ENCODE measurements at places on chromosomes 3 and 15.

GRCh38 chr3:62295571-62295970 is 77.8 kb downstream of the FEZF2 start:
- no peak for DNase-seq

DNA sequence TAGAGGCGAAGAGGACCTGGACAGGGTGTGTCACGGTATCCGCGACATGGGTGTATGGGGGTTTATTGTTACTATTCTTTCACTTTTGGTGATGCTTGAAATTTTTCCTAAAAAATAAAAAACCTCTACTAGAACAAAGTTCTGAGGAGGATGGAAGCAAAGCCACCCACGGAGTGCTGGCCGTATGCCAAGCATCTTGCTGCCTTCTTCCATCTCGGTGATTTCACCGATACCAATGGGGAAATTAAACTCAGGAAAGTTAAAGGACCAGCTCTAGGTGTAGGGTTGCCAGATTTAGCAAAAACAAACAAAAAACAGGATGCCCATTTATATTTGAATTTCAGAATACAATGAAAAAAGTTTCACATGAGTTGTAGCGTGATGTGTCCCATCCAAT is 33.9 kb downstream of the SMAD6 start:
- no peak for DNase-seq

- DNase-seq = no peak
Observed at GRCh38 chr3:156582532-156583183, 27.7 kb upstream of the SSR3 start.

DNA sequence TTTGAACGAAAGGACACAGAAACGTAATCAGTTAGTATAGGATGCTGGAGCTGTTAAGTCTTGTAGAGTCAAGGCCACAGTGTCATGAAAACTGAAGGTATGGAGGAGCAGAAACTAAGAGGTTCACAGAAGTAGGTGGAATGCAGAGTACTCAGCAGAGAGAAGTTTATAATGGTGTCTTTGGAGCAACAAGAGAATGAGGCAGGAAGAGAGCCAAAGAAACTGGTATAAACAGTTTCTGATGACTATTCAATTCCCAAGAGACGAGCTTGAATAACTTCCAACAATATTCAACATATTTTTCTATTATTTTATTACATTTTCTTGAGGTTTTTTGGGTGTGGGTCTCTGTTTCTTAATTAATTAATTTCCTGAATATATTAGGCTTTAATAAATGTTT is 29.6 kb downstream of the GALK2 start:
- no peak for DNase-seq

DNA sequence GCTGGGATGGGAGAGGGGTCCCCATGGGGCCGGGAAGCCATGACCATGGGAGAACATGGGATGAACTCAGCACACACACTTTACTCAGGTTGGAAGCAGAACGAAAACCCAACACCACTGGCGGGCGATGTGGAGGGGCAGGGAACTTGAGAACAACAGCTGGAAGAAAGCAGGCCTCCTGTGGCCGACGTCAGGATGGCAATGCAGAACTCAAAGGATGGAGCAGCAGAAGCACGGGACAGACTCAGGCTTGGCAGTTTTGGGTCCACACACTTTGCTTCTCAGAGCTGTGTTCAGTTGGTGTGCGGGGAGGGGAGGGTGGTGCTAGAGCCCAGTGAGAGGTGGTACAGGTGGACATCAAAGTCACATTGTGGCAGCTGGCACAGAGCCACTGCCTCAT is 80.7 kb downstream of the SEC22A start:
- DNase-seq = no peak

GRCh38 chr3:155556531-155556930 is 188.3 kb downstream of the PLCH1 start:
- no peak for DNase-seq

DNA sequence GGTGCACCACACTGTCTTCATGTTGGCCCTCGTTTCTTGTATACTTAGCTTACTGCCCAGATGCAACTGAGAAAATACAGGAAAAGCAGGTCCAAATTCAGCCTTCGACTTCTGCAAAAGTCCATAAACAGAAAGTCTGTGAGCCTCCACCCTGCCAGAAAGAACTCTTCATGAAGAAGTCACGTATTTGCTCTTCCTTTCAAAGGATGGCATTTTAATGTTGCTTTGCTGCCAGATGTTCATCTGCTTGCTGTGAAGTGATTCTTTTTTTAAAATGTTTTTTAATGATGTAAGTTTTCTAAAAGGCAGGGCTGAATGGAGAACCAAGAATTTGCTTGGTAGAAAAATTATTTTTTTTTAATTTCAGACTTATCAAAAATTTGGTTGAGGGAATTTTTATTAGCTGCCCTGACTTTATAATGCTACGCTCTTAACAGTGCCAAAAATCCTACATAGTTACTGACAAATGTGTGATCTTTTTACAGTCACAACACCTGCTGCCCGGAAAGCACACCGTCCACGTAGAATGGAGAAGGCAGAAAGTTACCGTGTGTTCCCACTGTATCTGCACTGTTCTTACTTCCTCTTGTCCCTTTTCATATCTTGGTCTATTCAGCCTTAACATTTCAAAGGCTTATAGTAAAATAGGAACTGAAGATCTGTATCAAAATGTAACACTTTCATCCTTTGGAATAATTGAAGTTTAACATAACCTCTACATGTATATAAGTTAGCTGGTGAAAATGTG is 136.3 kb downstream of the LRRC28 start:
- DNase-seq = no peak

GRCh38 chr15:71572452-71573053 is 237.8 kb upstream of the NR2E3 start:
- no peak for DNase-seq

DNA sequence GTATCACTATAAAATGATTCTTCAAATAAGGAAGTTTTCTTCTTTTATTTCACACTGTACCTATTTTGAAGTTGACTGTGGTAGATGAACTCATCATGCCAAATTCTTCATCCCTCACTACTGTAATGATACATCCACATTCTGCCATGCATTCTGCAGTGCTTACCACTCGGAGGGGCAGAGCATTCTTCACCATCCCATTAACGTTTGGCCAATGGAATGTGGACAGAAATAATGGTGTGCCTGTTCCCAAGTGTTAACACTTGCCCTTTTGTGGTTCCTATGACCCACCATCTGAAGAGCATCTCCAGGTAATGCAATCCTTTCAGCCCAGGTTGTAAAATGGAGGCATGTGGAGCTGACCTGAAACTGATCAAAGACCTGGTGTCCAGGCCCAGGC is 18.6 kb downstream of the GOLIM4 start:
- DNase-seq = no peak

- no peak for DNase-seq
Observed at GRCh38 chr3:183317271-183317670, 64.2 kb downstream of the B3GNT5 start.

GRCh38 chr3:142287866-142288638 is 62.7 kb upstream of the GK5 start:
- no peak for DNase-seq

- DNase-seq = no peak
Observed at GRCh38 chr3:71197841-71198565, 385.5 kb downstream of the FOXP1 start.

DNA sequence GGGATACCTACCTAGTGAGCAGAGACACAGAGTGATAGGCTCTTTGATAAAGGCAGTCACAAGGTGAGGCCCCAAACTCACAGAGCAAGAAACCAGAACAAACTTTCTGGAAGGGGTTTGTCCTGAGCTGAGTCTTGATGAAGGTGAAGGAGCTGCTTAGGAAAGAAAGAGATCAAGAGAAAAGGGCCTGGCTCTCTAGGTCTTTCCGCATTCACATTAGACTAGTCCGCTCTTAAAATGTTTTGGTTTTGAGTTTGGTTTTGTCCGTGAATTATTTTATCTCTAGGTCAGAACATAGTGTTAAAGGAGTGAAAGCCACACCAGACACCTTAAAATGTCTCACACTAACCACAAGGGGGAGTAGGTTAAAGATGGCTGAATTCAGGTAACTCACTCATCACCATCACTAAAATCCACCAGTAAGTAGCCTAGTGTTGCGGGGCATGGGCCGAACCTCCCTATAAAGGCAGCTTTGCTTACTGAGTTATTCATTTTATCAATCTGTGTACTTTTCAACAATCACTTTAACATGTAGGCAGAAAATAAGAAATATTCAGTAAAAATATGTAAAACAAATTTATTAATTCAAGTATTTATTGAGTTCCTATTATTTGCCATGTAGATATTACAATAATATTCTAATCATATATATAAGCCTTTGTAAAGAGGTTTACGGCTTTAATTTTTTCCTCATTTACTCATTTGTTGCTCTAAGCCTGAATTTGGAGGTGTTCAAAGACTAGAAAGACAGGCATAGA is 121.5 kb upstream of the TSC22D2 start:
- no peak for DNase-seq

DNA sequence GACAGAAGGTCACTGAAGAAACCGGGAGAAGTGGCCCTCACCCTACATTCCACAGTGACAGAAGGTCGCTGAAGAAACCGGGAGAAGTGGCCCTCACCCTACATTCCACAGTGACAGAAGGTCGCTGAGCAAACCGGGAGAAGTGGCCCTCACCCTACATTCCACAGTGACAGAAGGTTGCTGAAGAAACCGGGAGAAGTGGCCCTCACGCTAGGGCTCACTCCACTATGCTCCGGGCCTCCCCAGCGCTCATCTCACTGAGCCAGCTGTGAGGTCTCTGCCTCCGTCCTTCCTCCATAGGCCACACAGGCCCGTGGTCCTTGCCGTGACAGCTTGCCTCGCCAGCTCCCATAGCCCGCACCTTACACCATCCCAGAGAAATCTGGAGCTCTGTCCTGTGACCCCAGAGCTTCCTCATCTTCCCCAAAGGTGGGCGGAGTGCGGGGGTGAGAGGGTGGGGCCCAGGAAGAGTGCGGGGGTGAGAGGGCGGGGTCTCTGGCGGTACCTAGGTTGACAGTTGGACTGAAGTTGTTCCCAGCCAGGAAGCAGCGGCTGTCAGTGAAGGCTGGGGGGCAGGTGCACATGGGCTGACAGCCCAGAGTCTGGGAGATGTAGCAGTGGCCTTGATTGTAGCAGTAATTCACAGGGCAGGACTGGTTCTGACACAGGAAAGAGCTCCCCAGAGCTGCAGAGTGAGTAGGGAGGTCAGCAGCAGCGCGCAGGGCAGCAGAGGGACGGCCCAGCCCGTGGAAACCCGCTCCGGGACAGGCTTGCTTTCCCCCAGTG is 32.0 kb downstream of the MUC20 start:
- DNase-seq = no peak

DNA sequence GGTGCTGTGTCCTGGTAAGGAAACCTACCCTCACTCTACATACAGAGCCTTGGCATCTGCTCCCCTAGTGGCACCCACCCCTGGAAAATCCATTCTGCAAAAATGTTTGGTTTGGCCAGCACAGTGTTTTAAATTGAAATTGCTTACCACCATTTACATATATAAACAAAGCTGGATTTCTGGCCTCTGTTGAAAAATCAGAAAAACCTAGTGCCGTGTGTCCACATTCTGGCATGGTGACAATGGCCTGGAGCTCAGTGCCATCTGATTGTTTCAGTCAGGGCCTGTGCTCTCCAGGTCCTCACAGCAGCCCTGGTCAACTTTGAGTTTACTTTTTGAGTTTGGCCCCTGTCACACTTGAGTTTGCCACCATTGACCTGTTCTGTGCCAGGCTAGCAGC is 2.9 kb upstream of the IL17RC start:
- DNase-seq = no peak

GRCh38 chr3:149736175-149736952 is 15.9 kb downstream of the COMMD2 start:
- DNase-seq = no peak

DNA sequence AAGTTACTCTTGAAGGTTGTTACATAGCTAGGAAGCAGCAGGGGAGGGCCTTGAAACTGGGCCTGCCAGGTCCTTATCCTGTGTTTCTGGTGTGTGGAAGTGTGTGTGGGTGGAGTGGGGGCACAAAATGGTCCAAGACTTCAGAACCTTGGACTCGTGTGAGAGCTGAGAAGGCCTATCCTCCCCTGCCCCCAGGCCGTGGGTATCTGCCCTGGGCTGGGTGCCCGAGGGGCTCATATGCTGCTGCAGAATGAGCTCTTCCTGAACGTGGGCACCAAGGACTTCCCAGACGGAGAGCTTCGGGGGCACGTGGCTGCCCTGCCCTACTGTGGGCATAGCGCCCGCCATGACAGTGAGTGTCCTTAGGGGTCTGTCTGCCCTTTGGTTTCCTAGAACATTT is 4.5 kb downstream of the CHRD start:
- DNase-seq = no peak

- no peak for DNase-seq
Observed at GRCh38 chr3:72727172-72727571, 121.1 kb downstream of the SHQ1 start.

GRCh38 chr15:68391121-68391520 is 40.8 kb downstream of the ITGA11 start:
- DNase-seq = no peak

DNA sequence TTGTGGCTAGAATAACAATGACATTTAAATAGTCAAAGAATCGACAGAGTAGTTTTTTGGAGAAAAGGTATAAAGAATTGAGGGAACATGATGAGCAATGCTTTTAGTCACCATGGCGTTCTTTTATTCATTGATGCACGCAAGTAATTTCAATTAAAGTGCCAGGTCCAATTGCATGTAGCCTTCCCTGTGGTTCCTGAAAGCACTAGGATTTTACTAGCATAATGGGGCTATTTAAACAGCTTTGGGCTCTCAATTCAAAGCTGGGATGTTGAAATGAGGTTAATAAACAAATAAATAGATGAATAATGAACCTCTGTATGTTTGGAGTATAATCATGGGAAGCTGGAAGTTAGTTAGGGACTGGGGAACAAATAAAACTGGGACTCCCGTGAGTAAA is 121.2 kb upstream of the GAP43 start:
- no peak for DNase-seq

DNA sequence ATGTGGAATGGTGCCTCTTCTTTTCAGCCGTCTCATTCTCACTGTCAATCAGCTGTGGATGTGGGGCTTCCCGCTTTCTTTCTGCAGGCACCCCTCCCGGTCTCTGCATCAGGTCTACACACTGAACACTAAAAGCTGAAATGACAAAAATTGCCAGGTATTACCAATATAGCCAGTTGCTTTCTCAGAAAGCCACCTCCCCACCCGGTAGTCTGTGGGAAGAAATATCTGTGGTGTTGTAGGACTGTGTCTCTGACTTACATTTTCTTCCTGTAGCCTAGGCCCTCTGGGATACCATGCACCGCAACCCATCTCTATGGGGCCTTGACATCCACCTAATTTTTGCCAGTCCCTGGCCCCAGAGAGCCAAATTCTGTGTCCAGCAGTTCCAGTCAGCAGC is 19.2 kb upstream of the EPHB1 start:
- DNase-seq = no peak
